ENCODE measurements at places on chromosomes 4 and X.

GRCh38 chr4:151415978-151416377 is 7.0 kb downstream of the FHIP1A start:
- DNase-seq = no peak

GRCh38 chr4:87476934-87477333 is 52.2 kb downstream of the SPARCL1 start:
- DNase-seq = no peak

DNA sequence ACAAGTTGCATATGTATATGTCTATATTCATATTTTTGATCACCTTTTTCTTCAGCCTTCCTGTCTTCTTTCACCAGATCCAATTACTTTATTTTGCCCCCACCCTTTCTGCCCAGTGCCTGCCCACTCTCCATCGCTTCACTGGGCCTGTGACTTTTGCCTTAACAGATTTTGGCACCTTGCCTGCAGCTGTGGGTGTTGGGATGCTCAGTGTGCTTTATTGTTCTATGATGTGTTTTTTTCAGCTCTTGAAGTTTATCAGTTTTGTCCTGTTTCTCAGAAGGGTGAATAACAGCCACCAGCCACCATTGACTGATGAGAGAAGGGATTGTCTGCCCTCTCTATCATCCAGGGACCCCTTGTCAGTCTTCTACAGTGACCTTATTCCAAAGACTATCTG is 77.2 kb upstream of the GALNT7 start:
- DNase-seq = no peak

- DNase-seq = no peak
Observed at GRCh38 chr4:88225232-88226105, 58.9 kb downstream of the PPM1K start.

DNA sequence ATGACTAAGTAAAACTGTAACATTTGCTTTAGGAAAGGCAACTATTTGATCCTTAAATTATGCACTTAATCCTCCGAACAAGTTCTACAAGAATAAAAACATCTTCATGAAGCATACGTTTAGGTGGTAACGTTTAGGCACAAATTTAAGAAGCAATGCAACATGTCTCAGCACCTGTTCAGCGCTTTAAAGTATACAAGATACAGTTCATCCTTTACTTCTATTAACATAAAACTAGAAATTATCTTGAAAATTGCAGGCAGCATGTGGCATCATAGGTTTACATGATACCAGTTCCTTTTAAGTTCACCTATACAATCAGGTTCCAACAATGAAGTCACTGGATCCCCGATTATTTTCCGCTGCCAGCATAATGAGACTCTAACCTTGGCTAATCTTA is 1.5 kb downstream of the PLA2G12A start:
- no peak for DNase-seq

DNA sequence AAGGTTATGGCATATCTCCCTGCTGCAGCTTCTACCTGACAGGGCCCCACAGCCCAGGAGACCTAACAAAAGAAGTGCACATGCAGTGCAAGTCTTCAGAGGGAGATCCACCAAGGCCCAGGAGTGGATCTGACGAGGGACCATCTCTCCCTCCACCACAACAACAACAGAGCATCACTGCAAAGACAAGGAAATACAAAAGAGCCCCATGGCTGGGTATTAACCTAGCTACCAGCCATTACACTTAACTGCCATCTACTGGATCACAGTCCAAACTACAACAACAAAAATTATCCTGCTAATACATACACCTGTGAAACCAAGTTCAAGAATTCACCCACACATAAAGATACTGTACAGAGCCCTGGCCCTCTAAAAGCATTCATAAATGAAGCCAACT is 280.2 kb upstream of the SLC7A11 start:
- DNase-seq = no peak

- no peak for DNase-seq
Observed at GRCh38 chrX:40298069-40298468, 200.3 kb upstream of the BCOR start.

GRCh38 chrX:133477986-133478385 is 62.7 kb upstream of the GPC4 start:
- no peak for DNase-seq

DNA sequence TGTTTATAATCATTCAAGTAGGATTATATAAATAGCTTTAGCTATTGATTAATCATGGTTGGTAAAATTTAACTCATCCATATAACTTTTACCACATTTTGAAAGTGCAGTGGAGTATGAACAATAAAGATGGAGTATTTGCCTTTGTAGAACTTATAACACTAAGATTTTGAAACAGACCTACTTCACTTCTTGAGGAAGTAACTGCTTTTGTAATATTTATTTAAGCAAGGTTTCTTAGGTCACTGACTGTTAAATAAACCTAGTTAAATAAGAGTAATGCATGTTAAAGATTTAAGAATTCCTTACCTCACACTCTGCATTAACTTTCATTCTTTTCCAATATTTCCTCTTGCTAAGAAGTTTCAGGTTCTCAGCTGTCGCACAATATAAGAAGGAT is 242.5 kb downstream of the CFAP299 start:
- DNase-seq = no peak

DNA sequence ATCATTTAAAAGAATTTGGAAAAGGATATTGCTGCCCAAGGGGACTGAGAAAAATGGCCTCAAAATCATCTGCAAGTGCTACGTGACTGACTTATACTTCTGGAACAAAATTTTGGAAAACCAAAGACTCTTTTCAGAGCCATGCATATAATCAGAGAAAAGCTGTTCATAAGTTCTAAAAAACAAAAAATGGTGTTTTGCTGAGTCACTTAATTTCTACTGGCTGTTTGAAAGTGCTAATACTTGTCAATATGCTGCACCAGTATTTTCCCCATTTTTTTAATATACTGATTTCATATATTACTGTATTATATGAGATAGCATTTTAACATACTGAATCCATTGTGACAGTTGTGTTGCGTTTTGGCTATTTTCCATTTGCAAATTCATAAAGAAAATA is 61.5 kb upstream of the ZMAT1 start:
- no peak for DNase-seq

GRCh38 chr4:141462361-141462760 is 174.0 kb upstream of the IL15 start:
- DNase-seq = no peak

DNA sequence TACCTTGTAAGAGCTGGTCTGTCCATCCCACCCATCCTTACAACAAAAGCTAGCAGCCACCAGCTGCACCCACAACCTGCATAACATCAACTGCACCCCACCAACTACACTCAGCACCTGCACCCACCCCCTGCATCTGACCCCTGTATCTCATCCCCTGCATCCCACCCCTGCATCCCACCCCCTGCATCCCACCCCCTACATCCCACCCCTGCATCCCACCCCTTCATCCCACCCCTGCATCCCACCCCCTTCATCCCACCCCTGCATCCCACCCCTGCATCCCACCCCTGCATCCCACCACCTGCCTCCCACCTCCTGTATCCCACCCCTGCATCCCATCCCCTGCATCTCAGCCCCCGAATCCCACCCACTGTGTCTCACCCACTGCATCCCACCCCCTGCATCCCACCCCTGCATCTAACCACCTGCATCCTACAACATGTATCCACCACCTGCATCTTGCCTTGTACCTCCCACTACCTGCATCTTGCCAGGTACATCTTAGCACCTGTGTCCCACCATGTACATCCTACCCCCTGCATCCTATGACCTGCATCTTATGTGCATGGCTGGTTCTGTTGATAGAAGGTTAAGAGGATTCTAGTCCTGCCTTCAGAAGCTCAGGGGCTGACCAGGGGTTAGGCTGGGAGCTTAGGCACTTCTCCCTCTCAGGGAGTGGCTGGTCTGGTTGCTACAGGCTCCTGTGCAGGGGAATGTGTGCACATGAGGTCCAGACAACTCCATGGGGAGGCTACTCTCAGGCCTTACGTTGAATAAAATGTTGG is 9.4 kb downstream of the TMEM271 start:
- no peak for DNase-seq

- no peak for DNase-seq
Observed at GRCh38 chr4:766152-766515, 59.8 kb downstream of the CPLX1 start.

GRCh38 chr4:145619639-145619996 is 433 bp downstream of the MMAA start:
- peak; percentile 72 for DNase-seq

GRCh38 chr4:109440948-109441347 is 7.3 kb downstream of the SEC24B start:
- DNase-seq = no peak

GRCh38 chr4:158850800-158851644 is 82.2 kb downstream of the FNIP2 start:
- no peak for DNase-seq

- DNase-seq = peak; percentile 37
Observed at GRCh38 chrX:55908661-55909212, 191.2 kb downstream of the RRAGB start.

- no peak for DNase-seq
Observed at GRCh38 chrX:11050013-11050412, 61.1 kb upstream of the HCCS start.

DNA sequence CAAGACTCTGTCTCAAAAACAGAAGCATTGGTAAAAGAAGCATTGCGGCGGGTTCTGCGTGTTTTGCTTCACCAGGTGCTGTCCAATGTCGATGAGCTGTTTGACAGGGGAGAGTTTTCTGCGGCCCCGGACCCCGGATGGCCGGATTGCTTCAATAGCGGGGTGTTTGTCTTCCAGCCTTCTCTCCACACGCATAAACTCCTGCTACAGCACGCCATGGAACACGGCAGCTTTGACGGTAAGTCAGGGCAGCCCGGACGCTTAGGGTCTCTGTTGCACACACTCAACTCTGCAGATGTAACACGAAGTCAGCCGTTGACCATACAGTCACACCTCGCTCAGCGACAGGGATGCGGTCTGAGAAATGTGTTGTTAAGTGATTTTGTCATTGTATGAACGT is 26.2 kb downstream of the GYG2 start:
- no peak for DNase-seq

DNA sequence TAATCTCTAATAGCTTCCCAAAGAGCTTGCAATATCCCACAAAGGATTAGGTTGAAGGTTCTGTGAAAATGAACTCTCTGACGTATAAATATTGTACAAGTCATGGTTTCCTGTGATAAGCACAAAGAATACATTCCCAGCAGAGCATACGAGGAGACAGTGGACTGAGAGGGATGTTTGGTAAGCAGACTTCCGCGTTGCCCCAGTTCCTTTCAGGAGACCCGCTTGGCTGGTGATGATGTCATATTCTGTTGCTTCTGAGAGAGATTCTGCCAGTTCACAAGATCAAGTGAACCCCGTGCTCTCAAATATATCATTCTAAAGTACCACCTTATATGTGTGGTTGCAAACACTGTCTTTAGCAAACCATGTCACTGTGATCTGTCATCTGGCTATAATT is 323.9 kb upstream of the CASK start:
- no peak for DNase-seq

GRCh38 chr4:152784490-152785350 is 5.0 kb downstream of the ARFIP1 start:
- DNase-seq = no peak

DNA sequence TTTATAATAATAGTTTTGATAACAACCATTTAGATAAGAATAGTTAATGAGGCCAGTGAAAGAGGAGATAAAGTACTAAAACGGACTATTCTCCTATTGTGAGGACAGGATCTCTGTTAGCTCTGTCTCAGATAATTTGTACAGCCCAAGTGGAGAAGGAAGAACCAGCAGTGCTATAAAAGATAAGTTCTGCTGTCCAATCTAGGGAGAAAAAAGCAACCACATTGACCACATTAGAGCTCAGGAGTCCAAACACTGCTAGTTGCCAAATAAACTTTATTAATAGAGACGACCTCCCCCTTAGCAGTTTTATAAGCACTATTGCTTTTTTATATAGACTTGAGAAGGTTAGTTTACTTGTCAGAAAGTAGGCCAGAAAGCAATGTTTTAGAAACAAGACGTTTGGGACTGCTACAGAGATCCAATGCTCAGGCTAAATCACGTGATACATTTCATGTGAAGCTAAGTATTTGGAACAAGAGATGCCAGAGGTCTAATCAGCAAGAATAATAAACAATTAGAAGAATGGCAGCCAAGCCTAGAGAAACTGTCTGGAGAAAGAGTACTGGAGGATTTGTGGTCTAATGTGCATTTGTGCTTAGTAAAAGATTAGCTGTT is 15.9 kb downstream of the IL15 start:
- DNase-seq = no peak

- peak; percentile 37 for DNase-seq
Observed at GRCh38 chrX:68571610-68572311, 72.9 kb downstream of the YIPF6 start.

- DNase-seq = no peak
Observed at GRCh38 chr4:27288496-27288895, 427.9 kb downstream of the STIM2 start.
